ENCODE measurements at places on chromosomes 11 and 22.
A peak's percentile ranks its signal among the peaks of the same experiment; 100 is the strongest.

GRCh38 chr11:32168924-32169323 lies 78.0 kb downstream of the RCN1 start:
- DNase-seq, result no peak

DNA sequence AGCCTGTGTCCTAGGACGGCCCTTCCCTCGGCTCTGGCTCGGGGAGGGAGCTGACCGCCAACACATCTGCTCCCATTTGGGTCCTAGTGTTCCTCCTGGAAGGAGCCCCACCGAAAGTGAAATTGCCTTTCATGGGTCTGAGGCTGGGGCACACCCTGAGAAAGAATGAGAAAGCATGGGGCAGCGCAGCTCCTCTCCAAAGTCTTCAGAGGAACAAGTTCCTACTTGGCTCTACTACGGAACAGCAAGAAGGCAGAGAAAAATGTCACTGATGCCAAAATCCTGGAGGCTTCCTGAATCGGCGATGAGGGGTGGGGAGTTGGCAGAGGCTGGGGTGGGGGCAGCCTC lies 41.5 kb upstream of the MYEOV start:
- no peak for DNase-seq

DNA sequence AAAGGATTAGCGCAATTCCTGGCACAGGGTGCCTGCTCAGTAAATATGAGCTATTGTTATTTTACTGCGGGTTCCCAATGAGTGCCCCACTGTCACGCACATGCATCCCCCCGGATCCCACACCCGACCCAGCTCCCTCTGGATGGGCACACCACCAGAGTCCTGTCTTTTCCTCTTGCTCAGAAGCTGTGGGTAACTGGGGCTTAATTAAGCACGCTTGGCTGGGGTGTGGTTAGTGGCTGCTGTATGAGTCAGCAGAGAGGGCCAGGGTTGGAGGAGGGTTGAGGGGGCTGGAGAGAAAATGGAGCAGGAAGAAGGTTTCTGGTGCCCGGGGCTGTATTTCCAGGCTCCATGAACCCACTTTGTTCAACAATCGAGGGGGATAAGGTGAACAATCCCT lies 30.3 kb upstream of the NECTIN1 start:
- DNase-seq, result no peak

DNA sequence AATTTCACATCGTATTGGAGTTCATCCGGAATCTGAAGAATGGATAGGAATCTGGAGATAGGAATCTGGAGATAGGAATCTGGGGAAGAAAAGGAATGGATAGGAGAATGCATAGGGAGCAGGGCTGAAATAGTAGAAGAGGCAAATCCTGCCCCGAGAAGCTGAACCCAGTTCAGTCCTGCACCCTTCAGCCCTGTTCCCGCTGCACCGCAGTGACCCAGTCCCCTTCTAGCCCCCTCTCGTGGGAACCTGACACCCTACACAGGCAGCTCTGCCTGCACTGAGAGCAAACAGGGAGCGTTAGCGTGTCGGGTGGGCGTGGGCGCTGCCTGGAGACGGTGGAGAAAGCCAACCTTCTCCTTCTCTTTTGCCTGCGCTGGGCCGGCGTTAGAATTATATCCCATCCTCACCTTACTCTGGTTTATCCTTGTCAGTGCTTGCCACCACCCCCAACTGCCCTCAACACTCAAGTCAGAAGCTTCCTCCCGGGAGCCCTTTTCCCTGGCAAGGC lies 1.0 kb upstream of the CCKBR start:
- DNase-seq, result no peak

GRCh38 chr11:67354075-67355022 lies 1.0 kb upstream of the POLD4 start:
- peak; percentile 87 for DNase-seq

DNA sequence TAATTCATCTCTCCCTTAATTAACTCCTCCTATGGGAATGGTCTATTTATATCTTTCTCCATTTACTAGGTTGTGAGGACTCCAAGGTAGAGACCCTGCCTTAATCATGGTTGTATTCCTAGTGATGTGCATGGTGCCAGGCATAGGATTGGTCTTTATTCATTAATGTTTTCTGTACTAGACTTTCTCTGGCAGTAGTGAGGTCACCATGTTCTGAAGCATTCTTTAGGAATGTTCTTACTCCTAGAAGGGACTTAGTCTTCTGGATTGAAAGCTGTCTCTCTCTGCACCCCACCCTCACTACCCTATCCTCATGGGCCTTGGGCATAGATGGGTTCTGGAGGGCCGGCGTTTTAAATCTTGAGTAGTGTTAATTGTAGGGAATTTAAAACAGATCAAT lies 10.6 kb upstream of the INSC start:
- no peak for DNase-seq

GRCh38 chr22:37501610-37502341 lies 15.6 kb upstream of the MFNG start:
- DNase-seq, result peak; percentile 21

DNA sequence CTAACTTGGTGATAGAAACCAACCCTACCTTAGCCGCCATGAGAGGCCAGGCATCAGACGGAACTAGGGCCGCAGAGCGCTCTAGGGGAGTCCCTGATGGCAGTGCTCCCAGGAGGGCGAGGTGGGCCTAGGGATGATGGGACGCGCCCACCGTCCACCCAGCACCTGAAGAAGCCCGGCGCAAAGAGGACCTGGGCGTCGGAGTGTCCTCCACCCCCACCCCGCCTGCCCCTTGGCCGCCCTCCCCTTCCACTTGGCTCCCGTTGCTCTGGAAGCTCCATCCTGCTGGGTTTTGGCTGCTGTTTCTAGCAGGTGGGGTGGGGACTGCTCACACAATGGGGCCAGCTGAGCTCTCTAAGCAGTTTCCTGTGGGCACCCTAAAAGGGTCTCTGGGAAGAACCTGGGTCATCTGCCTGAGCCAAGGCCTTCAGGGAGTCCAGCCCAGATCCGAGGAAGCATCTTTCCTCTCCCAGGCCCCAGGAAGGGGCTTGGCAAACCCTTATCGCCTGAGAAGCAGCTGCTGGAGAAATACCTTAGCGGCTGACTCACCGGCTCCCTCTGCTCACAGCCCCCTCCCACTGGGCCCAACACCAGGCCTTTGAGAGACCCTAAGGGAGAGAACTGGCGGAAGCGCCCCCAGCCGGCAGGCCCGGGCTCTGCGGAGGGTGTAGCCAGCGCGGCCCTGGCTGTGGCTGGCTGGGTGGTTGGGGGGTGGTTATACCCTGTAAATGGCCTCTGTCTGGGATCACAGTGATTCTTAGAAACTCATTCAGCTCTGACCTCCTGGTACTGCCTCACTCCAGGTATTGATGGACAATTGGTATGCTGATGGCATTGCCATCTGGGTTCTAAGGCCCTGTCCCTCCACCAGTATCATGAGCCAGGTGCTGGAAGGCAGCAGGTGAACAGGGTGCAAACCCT lies 19.3 kb downstream of the CREB3L1 start:
- no peak for DNase-seq

DNA sequence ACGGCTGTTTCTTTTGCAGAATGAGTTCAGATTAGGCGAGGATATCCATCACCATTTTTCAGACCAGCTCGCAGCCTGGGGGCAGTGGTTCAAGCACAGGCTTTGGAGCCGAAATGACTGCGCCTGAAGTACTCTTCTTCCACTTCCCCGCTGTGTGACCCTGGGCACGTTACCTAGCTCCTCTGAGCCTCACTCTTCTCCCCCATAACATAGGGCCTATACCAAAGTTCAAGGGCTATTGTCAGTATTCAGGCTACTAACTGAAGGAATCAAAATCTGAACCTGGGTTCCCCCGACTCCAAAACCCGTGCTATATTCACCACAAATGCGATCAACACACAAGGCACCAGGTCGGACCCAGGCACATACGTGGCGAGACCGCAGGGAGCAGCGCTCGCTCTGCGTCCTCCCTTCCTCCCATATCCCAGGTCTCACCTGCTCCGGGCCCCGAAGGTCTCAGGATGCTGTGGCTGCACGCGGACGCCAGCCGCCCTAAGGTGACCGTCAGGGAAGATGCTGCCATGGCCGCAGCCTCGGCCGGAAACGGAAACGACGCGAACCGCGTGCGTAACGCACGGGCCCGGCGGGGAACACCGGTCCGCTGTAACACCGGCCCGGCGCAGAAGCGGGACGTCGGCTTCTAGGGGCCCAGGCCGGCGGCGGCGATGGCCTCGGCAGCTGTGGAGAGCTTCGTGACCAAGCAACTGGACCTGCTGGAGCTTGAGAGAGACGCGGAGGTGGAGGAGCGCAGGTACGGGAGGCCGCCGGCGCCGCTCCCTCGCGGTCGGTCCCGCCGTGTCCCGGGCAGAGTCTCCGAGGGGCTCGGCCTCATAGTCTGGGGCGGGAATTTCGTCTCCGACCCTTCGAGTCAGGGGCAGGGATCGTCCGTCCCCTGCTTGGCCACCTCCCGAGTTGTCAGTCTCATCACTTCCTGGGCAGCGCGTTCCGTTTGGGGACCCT lies at the start of the genes IGHMBP2 and MRPL21:
IGHMBP2 (plus strand) TSS at position 604 of the 960 bp plus-strand sequence; CDS start at position 666, 62 bp downstream.
MRPL21 (minus strand) TSS at position 545 of the 960 bp plus-strand sequence; CDS start at position 523, 22 bp downstream.
- DNase-seq, result no peak

GRCh38 chr11:125299061-125299615 lies 134.6 kb downstream of the PKNOX2 start:
- no peak for DNase-seq

GRCh38 chr11:57072640-57073039 lies 83.9 kb downstream of the OR5AK2 start:
- DNase-seq, result no peak

DNA sequence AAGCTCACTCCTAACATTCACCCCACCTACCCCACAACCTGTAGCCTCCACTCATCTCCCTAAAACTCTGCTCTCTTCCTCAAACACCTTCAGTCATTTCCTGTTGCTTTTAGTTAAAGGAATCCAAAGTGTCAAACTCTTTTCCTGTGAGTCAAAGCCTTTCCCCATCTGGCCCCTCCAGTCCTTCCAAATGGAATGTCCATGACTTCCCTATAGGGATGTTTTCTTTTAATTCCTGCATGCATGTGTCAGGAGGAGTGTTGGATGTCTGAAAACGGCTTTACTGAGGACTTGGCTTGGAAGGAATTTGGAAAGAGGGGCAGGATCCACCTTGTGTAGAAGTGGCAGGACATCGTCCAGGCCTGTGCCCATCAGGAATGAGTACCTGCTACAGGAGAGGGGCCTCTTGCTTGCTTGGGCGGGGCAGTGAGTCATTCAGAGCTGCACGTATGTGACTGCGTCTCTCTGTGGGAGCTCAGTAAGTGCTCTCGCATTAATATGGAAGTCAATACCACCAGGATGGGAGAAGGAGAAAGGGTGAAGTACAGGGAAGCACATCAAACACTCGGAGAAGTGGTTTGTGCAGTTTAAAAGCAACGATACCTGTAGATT lies 491.9 kb downstream of the OPCML start:
- DNase-seq, result no peak

DNA sequence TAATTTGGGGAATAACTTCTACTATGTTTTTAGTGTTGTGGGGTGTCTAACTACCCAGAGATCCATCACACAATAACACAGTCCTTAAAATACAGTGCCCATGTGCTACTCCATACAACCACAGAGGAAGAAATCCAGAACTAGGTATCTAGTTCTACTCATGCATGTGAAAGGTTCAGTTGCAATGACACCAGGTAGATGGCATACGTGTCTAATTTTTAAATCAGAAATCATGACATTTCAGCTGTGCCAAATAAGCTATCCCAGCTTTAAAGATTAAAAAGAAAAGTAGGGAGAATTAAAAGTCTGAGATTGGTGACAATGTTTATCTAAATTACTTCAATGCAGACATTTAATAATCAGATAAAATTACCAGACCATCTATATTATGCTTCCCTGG lies 122.2 kb downstream of the CD44 start:
- no peak for DNase-seq

- DNase-seq, result no peak
Measured at GRCh38 chr11:12122083-12122482, 11.7 kb downstream of the MICAL2 start.

GRCh38 chr11:100709233-100709957 lies 22.3 kb downstream of the ARHGAP42 start:
- no peak for DNase-seq

DNA sequence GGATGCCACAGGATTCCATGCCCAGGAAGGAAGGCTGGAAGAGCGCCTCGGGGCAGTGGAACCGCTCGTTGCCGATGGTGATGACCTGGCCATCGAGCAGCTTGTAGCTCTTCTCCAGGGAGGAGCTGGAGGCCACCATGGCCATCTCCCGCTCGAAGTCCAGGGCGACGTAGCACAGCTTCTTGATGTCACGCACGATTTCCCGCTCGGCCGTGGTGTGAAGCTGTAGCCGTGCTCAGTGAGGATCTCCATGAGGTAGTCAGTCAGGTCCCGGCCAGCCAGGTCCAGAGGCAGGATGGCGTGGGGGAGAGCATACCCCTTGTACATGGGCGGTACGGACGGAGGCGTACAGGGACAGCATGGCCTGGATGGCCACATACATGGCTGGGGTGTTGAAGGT lies 17.9 kb upstream of the EP300 start:
- DNase-seq, result no peak

GRCh38 chr11:126163074-126163700 lies 48.3 kb downstream of the RPUSD4 start:
- peak; percentile 21 for DNase-seq

DNA sequence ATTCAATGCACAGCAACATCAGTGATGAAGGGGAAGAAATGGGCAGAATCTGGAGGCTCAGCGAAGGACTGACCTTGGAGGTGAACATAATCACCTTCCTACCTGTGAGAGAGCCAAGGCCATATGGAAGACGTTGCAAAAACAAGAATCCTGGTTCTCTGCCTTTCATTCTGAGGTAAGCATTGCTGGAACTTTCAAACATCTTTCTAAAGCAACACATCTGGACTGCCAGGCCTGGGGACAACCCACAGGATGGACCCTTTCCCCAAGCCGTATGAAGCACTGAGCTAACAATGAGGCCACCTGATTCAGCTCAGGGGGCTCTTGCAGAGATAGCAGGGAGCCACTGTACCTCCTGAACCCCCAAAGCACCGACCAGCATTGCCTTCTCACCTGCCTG lies 70.5 kb downstream of the ETS1 start:
- DNase-seq, result no peak

GRCh38 chr22:17603668-17604067 lies 24.9 kb downstream of the ATP6V1E1 start:
- no peak for DNase-seq

DNA sequence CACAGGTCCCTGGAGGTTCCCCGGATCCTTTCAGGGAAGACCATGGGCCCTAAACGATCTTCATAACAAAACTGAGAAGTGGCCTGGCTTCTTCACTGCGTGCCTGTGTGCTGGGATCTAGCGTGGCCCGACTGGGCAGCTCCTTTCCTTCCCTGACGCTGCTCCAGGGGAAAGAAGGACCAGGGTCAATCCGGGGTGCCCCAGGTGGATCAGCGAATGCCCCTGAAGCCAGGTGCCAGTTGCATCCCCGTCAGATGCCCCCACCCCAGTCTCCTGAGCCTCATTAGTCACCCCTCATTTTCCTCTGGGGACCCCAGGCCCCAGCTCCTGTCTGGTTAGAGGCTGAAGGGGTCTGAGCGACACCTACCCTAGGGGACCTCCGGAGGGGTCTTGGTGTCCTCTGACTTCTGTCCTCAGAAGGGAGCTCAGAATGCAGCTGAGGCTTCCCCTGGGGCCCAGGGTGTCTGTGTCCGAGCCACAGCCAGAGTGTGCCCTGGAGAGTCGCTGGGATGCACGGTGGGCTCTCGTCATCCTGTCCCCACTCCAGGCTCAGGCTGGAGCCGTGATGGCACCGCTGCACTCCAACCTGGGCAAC lies 18.7 kb upstream of the MUC6 start:
- DNase-seq, result no peak

Measured in thoracic aorta (tissue), 2 donors.